ENCODE measurements at places on chromosomes 16 and 17.

GRCh38 chr16:22813948-22814710 is at the start of gene HS3ST2:
Gene HS3ST2 (plus strand): TSS chr16:22814162. CDS start chr16:22814611, 449 bp downstream.
- DNase-seq, result no peak

DNA sequence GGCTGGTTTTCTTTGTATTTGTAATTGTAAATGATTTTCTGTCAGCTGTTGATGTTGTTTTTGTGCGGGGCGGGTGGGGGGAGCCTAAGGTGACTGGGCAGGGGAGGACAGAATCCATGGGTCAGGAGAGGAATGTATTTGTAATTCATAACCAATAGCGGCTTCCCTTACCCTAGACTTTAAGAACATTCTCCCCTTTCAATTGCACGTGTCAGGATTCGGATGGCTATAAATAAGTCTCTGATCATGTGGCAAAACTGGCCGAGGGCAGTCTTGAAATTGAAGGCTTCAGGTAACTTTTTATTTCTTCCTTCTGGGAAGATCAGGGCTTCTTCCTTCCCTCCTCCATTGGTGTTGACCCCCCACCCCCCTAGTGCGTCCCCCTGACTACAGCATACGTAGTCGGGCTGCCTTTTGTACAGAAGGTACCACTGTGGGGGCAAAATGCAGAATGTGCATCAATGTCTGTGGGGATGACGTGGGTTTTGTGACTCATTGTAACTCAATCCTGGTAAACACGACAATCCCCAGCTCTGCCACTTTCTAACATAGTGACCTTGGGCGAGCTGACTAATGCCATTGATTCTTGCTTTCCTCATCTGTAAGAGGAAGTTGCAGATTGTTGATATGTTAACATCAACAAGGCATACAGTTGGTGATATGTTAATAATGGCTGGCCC is 16.2 kb downstream of the MARCHF10 start:
- DNase-seq, result no peak

DNA sequence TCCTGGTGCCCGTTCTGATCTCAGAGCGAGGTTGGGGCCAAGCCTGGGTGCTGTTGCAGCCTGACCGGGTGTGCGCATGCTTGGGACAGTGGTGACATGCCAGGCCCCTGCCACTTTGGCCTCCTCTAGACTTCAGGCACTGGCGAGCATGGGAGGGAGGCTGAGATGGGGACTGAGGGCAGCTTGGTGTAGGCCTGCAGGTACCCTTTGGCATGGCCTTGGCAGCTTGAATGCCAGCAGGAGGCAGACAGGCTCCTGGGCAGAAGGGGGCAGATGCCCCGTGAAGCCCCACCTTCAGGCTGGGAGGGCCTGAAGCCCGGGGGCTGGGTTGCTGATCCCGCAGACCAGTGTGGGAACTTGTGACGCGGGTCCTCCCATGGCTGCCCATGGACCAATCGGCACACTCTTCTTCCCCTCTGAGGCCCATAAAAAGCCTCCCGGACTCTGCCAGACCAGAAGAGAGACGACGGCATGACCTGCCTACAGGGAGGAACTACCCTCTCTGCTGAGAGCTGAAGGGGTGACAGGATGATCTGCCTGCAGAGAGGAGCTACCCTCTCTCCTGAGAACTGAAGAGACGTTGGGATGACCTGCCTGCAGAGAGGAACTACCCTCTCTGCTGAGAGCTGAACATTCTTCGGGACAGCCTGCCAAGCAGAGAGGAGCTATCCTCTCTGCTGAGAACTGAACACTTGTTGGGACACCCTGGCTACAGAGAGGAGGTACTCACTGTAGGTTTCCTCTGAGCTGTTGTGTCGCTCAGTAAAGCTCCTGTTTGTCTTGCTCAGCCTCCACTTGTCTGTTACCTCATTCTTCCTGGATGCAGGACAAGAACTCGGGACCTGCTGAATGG is 17.5 kb downstream of the RHOT1 start:
- DNase-seq, result no peak

DNA sequence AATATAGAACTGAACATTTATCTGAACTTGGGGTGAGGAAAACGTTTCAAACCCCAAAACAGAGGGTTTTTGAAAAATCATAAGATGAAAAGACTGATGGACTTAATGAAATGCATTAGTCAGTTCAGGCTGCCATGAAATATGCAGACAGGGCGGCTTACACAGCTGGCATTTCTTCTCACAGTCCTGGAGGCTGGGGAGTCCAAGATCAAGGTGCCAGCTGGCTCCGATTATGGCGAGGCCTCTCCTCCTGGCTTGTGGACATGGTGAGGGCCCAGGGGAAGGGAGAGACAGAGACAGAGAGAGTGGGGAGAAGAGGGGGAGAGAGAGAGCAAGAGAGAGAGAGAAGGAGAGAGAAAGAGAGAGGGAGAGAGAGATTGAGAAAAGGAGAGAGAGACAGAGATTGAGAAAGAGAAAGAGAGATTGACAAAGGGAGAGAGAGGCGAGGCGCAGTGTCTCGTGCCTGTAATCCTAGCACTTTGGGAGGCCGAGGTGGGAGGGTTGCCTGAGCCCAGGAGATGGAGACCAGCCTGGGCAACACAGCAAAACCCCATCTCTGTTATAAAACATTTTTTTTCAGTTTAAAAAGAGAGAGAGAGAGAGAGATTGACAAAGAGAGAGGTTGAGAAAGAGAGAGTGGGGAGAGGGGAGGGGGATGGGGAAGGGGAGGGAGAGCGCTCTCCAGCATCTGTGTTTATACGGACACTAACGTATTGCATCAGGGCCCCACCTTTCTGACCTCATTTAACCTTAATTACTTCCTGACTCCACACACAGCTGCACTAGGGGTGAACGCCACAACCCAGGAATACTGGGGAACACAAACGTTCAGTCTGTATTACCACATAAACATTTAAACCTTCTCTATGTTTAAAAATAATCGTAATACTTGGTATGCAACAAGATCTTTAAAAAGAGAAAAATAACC is 24.6 kb upstream of the RPH3AL start:
- DNase-seq, result no peak

GRCh38 chr16:27098366-27099049 is 31.8 kb downstream of the C16orf82 start:
- no peak for DNase-seq

DNA sequence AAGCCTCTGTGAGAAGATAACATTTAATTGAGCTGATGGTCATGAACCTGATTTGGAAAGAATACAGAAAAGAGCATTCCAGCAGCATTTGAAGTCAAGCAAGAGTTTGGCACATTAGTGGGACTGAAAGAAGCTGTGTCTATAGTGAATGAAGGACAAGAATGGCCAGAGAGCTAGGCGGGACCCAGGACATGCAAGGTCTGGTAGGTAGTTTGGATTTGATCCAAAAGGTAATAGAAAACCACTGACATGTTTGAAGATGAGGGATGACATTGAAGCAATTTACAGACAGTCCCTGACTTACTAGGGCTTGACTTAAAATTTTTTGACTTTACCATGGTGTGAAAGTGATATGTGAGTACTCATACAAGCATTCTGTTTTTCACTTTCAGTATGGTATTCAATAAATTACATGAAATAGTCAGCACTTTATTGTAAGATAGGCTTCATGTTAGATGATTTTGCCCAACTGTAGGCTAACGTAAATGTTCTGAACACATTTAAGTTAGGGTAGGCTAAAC is 7.6 kb downstream of the CYB5B start:
- no peak for DNase-seq

- no peak for DNase-seq
Measured at GRCh38 chr17:42179335-42179734, 1.6 kb downstream of the KCNH4 start.

GRCh38 chr16:67803894-67804293 is 2.5 kb downstream of the RANBP10 start:
- no peak for DNase-seq

DNA sequence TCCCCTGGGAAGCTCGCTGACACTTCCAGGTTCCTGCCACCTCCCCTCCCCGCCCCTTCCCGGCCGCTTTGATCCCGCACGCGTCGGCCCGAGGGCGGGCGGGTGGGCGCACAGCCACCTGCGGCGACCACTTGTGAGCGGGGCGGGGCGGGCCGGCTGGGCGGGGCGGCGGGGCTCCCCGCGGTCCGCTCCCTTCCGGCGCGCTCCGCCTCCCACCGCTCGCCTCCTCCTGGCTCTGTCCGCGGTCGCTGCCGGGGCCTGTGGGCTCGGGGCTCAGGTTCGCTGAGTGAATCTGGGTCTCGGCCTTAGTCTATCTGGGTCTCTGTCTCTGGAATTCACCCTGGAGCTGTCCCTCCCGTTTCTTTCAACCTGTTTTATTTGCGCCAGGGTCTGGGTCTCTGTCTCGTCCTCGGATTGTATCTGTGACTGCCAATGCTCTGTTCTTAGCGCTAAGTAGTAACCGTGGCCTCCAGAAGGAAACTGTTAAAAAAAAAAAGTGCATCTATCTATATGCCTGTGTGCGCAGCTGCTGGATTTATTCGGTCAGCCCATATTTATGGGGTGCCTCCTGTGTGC is 2.7 kb upstream of the HES7 start:
- DNase-seq, result no peak

DNA sequence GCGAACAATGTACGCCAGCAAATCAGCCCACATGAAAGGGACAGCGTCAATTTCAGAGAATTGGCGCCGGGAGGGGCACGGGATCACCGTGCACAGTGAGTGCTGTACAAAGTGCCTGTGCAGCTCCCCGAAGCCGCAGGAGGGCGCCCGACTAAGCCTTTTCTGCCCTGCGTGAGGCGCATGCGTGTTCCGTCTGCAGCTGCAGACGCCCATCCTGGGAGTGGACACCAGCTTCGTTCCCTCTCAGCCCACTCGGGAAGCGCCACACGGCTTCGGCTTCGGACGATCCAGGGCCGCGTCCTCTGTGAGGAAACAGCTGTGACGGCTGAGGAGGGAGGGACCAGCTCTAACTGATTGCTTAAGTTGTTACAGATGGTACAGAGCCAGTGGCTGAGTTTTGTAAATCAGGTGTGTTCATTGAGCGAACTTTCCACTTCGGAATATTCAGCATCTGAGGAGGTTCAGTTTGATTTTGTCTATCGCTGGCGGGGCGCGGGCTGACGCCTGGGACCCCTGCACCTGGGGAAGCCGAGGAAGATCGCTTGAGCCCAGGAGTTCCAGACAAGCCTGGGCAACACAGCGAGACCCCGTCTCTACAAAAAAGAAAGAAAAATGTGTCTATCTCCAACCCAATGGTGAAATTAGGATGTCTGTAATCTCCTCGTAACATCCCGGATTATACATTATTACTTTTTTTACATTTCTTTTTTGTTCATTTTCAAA is 15.4 kb upstream of the ZNF287 start:
- DNase-seq, result peak; percentile 80

GRCh38 chr17:63387656-63388340 is 58.3 kb downstream of the CYB561 start:
- DNase-seq, result no peak

DNA sequence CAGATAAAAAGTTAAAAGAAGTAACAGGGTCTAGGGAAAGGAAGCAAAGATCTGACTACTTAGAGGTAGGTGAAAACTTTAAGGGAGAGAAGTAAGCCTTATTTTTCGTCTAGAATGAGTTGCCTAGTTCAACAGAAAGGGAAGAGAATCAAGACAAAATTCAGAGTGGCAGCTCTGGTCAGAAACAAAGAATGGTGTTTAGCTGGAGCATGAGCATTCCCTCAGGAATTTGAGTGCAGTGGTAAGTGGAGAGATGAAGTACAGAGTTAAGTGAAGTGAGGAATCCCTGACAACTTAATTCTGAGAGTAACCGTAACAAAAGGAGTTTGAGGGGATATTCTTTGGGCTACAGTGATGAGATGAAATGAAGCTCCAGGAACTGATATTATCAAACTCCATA is 11.5 kb downstream of the SMG6 start:
- DNase-seq, result no peak

GRCh38 chr16:83698964-83699363 is 108.8 kb upstream of the HSBP1 start:
- no peak for DNase-seq

- no peak for DNase-seq
Measured at GRCh38 chr17:45342306-45342705, 25.5 kb upstream of the MAP3K14 start.

DNA sequence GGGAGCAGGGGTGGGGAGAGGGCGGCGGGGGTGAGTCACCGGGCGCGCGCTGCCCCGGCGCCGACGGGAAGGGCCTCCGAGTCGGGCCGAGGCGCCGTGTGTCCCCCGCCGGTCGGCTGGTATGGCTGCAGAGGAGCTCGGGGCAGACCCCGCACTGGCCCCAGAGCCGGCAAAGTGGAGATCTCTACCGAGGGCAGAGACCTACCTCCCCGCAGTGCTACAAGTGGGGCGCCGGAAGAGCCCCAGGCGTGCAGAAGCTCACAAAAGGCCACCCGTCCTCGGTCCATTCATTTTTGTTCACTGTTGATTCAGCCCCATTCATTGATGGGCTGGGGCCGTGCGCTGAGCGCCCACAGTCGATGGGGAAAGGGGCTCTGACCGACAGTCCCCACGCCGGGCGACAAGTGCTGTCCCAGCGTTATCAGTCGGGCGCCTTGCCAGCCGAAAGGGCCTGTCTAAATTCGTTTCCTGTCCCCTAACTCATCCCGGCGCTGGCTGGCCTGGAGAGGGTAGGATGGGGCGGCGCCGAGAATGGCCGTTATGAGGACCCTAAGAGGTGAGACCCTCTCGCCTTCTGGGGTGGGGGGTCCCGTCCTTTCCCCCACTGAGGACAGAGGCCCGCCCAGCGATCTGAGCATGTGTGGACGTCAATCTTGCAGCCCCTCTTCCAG is 709 bp upstream of the ENO3 start:
- DNase-seq, result no peak

- DNase-seq, result no peak
Measured at GRCh38 chr16:50286681-50287080, 20.3 kb downstream of the ADCY7 start.

GRCh38 chr17:17235212-17236174 is 1.5 kb downstream of the FLCN start:
- no peak for DNase-seq

- no peak for DNase-seq
Measured at GRCh38 chr16:21060027-21060510, 90.6 kb downstream of the DNAH3 start.

- DNase-seq, result no peak
Measured at GRCh38 chr17:1813088-1813487, 16.6 kb downstream of the SMYD4 start.

GRCh38 chr16:58843675-58844074 is 109.6 kb upstream of the GOT2 start:
- no peak for DNase-seq

GRCh38 chr17:58632324-58633314 is 59.2 kb downstream of the TEX14 start:
- no peak for DNase-seq

GRCh38 chr16:59295993-59296736 is 562.0 kb upstream of the GOT2 start:
- no peak for DNase-seq
